ENCODE measurements at places on chromosomes 3 and 15.

GRCh38 chr3:23576379-23576959 lies 229.3 kb upstream of the UBE2E1 start:
- no peak for DNase-seq

- no peak for DNase-seq
Observed at GRCh38 chr15:86016750-86017149, 62.9 kb upstream of the AGBL1 start.

DNA sequence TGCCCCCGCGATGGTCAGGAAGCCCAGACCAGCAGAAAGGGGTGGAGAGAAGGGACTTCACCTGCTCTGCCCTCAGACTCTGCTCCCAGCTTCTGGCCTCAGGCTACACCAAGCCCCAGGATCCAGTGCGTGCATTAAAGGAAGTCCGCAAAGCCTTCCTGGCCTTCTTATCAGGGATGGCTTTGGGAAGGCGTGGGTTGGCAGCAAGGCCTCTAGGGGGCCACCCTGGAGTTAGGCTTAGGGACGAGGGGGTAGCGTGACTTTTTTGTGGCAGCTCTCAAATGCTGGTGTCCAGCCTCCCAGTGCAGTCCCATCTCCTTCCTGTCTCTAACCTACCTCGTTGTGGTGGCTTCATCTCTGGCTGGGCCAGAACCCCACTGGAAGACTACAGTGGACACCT lies 18.9 kb upstream of the RPL29 start:
- no peak for DNase-seq

DNA sequence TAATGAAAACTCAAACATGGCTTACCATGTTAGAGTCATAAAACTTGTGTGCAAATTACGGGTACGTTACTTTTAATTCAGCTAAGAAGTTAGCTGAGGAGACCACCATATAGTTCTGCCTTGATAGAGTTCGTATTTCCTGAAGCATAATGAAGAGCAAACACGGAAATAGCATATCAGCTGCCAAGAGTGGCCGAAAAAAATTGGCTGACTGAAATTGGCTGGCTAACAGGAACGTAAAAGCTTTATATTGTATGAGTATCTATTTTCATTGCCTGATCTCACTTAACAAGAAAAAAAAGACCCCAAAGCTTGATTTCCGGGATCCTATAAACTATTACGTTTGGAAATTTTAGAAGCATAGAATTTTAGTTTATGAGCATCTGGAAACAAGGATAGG lies 1222.9 kb downstream of the ZPLD1 start:
- no peak for DNase-seq

DNA sequence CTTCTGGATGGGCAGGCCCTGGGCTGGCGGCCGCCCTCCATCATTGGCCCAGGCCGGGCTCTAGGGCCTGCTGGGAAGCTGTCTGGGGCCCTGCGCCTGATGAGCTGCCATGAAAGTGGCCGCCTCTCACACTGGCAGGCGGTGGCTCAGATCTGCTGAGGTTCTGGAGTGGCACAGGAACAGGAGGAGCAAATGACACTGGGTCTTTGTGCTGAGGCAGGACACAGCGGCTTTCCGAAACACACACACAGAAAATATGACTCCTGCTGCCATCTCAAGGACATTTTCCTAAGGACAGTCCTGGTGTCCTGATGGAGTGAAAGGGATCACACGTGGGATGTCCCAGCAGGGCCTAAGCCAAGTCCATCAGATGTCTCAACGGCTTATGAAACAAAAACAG lies 103.5 kb downstream of the NUP210 start:
- no peak for DNase-seq

GRCh38 chr3:129289201-129289921 lies 10.7 kb downstream of the HMCES start:
- no peak for DNase-seq

GRCh38 chr3:174268586-174268985 lies 590.5 kb upstream of the NAALADL2 start:
- DNase-seq: no peak

- no peak for DNase-seq
Observed at GRCh38 chr15:71083349-71083748, 31.9 kb upstream of the THSD4 start.

DNA sequence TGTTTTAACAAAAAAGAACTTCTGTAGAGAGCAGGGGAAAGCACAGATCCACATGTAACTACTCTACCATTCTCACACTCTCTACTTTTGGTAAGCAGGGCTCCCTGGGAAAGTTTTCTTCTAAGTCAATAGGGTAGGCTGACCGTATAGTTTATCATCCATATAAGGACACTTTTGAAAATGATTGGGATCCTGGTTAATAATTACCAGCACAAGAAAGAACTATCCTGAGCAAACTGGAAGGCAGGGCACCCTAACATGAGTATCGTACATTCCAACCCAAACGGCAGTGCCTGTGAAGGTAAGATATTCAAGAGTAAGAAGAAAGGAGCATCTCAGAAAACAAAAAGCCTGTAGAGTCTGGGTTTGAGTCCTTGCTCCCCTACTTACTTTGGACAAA lies 22.1 kb downstream of the SUSD5 start:
- DNase-seq: no peak

GRCh38 chr3:46188708-46189107 lies 19.4 kb downstream of the CCR1 start:
- no peak for DNase-seq

DNA sequence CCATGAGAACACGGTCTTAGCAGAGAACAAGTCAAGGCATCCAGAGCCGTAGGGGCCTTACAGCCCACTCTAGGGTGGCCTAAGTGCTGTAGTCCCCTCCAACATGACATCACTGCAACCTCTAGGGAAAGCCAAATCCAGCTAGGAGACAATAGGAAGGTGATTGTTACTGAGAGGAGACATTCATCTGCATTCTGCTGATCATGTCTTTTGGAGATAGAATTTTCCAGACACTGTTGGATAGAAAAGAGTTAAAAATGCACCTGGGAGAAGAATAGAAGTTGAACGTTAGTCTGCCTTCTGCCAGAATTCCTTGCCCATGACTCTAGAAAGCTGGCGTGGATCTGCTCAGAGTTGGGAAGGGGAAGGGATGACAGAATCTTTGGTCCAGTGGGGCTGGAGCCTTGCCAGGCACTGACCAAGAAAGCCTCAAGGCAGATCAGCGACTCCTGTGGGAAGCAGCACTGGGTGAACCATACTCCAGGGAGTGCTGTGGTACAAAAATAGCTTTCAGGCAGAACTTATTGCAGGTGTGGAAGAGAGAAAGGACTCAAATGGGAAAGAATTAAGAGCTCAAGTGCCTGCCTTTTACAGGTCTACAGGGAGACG lies 44.8 kb upstream of the RAF1 start:
- DNase-seq: no peak

GRCh38 chr3:16482770-16483531 lies 30.5 kb downstream of the RFTN1 start:
- DNase-seq: no peak

- DNase-seq: no peak
Observed at GRCh38 chr3:122991236-122991985, 36.2 kb downstream of the SEMA5B start.

DNA sequence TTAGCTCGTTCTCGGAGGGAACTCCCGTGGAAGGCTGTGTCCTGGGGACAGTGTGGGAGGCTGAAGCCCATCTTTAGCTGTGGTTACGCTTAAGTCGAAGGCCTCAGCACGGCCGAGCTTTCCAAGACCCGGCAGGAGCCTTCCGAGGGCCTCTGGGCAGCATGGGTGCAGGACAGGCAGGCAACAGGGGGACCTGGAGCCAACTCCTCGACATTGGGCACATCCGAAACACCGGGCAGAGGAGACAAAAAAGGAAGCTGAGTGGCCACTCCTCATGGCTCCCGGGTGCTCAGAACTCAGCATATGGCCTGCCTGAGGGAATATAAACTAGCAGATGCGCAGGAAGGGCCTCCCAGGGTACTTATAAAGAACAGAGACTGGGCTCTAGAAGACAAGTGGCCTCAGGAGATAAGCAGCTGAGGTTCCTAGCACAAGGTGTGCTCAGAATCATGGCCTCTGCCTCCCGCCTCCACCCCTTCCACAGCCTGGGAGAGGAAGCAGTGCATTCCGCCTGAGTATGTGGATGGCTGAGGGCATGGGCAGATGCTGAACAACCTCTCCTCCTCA lies 34.1 kb downstream of the ABTB1 start:
- DNase-seq: no peak

GRCh38 chr3:71152892-71153265 lies 430.6 kb downstream of the FOXP1 start:
- no peak for DNase-seq

GRCh38 chr15:49468481-49468839 lies 45.4 kb downstream of the FGF7 start:
- DNase-seq: no peak

DNA sequence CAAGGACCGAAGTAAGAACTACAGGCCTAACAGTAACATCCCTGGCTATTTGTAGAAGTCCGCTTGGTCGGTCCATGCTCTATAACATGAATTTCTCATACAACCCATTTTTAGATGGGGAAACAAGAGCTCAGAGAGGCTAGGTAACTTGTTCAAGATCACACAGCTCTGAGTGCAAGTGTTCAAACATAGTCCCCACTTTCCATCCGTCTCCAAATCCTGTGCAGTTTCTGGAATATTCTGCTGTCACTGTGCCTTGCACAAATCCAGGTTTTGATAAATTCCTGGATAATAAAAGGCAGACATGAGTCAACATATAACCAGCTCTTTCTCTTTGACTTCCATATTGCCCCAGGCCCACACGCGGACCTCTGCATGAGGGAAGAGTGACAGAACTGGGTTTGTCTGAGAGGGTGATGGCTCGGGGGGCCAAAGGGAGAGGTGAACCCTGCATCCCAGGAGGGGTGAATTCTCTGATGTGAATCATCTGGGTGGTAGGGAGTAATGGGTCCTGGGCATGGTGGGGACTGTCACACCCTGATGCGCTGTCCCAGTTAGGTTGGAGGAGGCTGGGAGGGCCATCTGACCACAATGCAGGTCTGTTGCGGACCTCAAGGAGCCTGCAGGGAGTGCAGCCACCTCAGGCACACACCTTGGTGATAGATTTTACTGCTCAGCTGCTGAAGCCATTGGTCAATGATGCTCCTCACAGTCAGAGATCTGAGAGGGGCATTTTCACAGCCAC lies 162.2 kb downstream of the SMAD6 start:
- DNase-seq: no peak

- DNase-seq: no peak
Observed at GRCh38 chr15:51046799-51047449, 47.8 kb downstream of the TNFAIP8L3 start.

DNA sequence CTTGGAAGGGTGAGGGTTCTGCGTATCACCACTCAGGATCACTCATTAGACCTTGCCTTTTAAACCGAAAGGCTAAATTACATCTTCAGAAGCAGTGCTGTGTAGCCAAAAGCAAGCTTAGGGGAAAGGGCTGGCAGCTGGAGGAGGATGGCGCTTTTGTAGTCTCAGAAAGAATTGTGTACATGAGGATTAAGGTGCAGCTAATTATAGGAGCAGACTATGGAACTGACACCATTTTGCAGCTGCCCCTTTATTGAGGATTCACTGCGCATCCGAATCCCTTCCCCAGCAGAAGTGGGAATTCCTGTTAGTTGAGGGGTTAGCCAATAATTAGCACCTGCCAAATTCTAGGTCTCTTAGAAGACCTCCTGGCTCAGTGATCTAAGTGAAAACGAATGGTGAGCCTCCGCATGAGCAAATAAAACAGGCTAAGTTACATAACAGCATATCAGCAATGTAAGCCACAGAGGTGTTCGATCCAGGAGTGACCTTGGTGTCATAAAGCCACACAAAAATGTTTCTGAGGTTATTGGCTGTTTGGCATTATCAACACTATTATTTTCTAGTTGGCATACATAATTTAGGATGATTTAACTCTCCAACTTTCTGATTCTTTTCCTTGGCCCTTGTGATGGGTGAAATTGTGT lies 42.6 kb upstream of the SEMA6D start:
- no peak for DNase-seq

DNA sequence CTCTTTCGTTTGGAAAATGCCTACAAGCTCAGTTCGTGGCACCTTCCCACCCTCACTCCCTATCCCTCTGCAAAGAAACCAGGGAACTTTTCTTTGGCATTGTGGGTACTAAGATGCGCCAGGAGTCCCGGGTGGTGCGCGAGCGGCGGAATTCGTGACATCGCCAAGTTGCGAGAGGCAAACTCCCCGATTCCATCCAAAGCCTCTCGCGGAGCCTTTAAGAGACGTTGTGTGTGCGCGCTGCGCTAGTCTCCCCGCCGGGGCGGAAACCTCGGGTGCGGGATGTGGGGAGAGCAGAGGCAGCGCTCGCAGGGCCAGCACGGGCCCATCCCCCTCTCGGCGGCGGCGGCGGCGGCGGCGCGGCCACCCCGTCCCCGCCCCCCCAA lies 443 bp upstream of the NR2F2 start:
- DNase-seq: no peak

DNA sequence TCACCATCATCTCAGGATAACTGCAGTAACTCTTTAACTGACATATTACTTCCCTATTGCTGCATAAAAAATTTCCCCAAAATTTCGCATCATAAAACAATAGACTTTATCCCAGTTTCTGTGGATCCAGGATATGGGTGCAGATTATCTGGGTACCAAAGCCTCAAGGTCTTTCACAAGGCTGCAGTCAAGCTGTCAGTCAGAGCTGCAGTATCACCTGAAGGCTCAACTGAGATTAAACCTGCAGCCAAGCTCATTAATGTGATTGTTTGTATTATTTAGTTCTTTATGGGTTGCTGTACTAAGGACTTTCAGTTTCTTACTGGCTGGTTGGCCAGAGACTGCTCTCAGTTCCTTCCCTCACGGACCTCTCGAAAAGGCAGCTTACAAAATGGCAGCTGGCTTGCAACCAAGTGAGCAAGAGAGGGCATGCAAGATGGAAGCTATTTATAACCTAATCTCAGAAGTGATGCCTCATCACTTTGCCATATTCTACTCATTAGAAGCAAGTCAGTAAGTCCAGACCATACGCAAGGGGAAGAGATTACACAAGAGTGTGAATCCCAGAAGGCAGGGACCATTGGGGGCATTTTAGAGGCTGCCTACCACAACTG lies 54.9 kb downstream of the DCUN1D1 start:
- DNase-seq: no peak

DNA sequence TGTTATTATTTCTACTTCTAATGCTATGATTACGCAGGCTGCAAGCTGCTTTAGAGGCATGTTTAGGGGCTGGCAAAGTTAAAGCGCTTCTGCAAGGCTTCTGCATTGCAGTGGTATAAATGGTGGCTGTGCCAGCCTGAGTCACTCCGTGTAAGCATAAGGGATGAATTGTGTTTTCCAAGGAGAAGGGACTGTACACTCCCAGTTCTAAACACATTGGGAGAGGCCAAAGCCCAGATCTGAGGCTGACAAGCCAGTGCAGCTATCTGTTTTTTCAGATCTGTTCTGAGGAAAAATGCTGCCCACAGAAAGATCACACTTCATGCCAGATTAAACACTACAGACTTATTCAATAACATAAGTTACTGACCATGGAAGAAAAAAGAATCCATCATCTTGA lies 83.8 kb downstream of the PRICKLE2 start:
- DNase-seq: no peak

- DNase-seq: no peak
Observed at GRCh38 chr3:44721231-44722102, 8.0 kb upstream of the ZNF501 start.

GRCh38 chr3:116059421-116060096 lies 385.7 kb downstream of the LSAMP start:
- no peak for DNase-seq

- DNase-seq: no peak
Observed at GRCh38 chr3:185767002-185767688, 57.7 kb downstream of the IGF2BP2 start.
